Activated CD8-positive, alpha-beta memory T cell treated with anti-CD3 and anti-CD28 coated beads, Interleukin-2, amount 50 U/mL, for 4 hours (primary cell): ENCODE measurements at places on chromosomes 3 and 15.

- DNase-seq = no peak
Observed at GRCh38 chr15:85116066-85116465, 134.4 kb downstream of the PDE8A start.

GRCh38 chr15:24954783-24955530 is at the start of the genes SNRPN and SNURF:
SNRPN (plus strand) TSS chr15:24954987; CDS start chr15:24974454, 19,467 bp downstream.
SNURF (plus strand) TSS chr15:24954987; CDS start chr15:24955049, 62 bp downstream.
- DNase-seq = peak; percentile 65

GRCh38 chr3:177345973-177346503 is 148.8 kb upstream of the TBL1XR1 start:
- DNase-seq = no peak

GRCh38 chr3:149343951-149344350 is 10.5 kb upstream of the TM4SF18 start:
- DNase-seq = no peak

- DNase-seq = no peak
Observed at GRCh38 chr15:64949383-64950186, 37.9 kb downstream of the ANKDD1A start.

DNA sequence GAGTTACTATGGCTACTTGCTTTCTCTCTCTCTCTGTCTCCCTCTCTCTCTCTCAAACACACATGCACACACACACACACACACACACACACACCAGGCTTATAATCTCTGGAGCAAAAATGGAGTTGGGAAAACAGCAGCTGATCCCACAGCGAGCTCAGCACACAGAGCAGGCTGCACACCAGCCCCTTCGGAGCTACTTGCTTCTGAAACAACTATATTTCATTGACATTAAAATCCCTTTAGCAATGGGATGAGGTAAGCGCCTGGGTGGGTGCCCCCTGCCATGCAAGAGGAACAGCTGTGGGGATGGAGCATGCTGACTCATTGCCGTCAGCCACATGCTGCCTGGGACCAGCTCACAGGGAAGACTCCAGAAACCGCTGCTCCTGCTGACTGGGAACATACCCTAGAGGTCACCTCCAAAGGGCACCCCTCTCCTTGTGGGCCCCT is 45.7 kb downstream of the B3GNT5 start:
- no peak for DNase-seq

GRCh38 chr3:157142315-157142714 is 17.6 kb downstream of the CCNL1 start:
- no peak for DNase-seq

DNA sequence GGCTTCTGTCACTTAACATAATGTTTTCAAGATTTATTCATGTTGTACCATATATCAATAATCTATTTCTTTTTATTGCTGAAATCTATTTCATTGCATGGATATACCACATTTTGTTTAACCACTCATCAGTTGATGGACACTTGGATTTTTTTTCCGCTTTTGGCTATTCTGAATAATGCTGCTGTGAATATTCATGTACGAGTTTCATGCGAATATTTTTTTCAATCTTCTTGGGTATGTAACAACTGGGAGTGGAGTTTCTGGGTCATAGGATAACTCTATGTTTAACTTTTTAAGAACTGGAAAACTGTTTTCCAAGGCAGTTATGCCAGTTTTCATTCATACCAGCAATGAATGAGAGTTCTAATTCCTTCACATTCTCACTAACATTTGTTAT is 21.7 kb upstream of the GPR160 start:
- DNase-seq = no peak

- no peak for DNase-seq
Observed at GRCh38 chr15:66894986-66895780, 170.2 kb upstream of the SMAD3 start.

GRCh38 chr3:58085616-58086015 is 77.4 kb downstream of the FLNB start:
- DNase-seq = no peak

DNA sequence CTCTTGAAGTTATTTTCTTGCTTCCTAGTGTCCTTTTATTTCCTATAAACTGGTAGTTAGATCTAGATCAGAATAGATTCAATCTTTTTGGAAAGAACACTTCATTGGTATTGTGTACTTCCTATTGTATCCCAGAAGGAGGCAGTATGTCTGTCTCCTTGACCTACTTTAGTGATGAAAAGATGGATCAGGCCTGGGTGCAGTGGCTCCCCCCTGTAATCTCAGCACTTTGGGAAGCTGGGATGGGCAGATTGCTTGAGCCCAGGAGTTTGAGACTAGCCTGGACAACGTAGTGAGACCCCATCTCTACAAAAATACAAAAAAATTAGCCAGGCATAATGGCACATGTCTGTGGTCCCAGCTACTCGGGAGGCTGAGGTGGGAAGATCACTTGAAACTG is 12.0 kb downstream of the BSN start:
- DNase-seq = no peak

- DNase-seq = no peak
Observed at GRCh38 chr15:29003191-29003839, 117.5 kb downstream of the APBA2 start.

GRCh38 chr15:62348118-62348517 is 183.0 kb upstream of the C2CD4B start:
- no peak for DNase-seq

DNA sequence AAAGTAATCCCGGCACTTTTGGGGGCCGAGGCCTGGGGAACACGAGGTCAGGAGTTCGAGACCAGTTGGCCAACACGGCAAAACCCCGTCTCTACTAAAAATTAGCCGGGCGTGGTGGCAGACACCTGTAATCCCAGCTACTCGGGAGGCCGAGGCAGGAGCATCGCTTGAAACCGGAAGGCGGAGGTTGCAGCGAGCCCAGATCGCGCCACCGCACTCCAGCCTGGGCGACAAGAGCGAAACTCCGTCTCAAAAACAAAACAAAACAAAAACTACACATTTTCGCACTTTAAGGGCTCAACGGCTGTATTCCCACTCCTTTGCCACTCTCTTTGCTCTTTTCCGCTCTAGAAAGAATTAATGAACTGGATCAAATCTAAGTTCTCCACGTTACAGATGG is 763 bp upstream of the TRNT1 start:
- no peak for DNase-seq

DNA sequence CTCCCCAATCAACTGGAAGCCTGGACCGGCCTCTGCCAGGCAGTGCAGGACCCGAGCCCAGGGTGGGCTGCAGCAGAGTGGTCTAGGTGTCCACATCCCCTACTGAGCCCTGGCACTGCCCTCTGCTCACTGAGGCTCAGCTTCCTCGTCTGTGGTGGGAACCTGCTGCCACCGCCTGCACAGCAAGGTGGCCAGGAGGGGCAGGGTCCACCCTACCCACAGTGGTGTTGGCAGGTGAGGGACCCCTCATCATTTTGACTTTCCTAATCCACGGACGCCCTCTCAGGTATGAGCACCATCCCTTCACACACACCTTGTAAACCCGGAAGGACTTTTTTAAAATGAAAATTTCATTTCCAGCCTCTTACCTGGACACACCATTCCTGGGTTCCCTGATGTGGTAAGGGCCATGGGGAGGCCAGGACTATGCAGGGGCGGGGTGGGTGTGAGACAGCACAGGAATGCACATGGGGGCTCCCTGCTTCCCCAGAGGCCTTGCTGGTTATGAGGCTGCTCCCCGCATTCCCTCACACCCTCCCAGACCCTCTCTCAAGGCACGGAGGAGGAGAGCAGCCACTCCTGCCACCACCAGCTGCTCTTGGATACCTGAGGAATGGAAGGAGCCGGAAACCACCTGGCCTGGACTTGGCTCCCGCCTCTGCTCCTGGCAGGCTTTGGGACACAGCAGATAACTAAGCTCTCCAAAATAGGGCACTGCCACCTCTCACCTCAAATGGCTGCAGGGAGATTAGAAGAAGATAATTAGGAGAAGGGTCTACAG is 185.9 kb upstream of the TPM1 start:
- DNase-seq = no peak

- no peak for DNase-seq
Observed at GRCh38 chr3:130950641-130951040, 56.8 kb downstream of the ATP2C1 start.

DNA sequence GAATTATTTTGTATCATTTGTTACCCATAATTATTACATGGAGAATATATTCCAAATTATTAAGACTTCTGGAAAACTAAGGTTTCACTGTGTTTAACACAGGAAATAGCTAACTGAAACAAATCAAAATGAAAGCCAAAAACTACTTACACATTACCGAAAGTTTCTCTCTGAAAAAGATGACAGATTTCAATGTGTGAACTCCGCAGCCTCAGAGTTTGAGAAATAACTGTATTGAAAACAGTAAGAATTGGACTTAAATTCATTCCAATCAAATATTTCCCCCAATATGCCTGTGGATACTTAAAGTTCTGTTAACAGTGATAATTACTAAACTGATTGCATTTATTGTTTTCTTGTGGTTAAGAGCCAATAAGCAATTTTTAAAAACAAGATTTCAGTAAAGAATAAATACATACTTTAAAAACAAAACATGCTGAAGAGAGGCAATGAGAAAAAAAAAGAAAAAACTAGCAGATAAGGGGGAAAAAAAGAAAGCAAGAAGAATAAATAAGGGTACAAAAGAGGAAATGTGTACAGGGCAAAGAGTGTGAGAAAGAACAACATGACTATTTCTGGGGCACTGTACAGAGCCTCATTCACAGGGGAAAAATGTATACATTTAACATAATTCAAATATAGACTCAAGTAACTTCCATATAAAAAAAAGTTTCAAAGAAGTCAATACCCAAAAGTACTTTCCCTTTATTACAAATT is 30.7 kb downstream of the DENND4A start:
- DNase-seq = no peak

DNA sequence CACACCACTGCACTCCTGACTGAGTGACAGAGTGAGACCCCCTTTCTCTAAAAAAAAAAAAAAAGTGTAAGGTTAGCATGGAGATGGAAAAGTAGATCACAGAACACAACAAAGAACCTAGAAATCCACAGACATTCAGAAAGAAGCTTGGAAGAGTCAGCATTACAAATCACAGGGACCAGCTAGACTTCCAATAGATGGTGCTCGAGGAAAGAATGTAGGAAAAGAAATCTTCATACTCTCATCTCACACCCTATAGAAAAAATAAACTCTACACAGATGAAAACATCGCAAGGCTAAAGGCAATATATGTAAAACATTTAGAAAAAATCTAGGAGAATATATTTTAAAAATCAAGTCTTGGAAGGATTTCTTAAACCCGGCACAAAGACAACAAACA is 94.5 kb upstream of the ABHD17C start:
- no peak for DNase-seq

DNA sequence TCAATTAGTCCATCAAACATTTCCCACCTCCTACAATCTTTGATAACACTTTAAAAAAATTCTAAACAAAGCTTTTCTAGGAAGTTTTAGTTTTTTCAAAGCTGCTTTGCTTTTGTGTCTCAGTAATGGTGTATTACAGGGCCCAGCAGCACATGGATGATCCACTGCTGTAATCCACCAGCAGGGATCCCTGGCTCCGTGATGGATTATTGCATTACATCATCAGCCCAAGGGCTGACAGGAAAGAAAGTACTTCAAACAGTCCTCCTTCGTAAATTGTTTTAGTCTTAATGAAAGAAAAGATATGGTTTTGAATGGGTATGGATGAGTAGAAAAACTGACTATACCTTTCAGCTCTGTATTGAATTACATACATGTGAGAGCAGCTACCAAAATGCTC is 688.9 kb upstream of the NAALADL2 start:
- DNase-seq = no peak

- no peak for DNase-seq
Observed at GRCh38 chr15:51341366-51342226, at the start of gene GLDN. GLDN (plus strand) TSS chr15:51341655; CDS start chr15:51341685, 30 bp downstream.

GRCh38 chr3:152345233-152345632 is 76.5 kb downstream of the MBNL1 start:
- no peak for DNase-seq

DNA sequence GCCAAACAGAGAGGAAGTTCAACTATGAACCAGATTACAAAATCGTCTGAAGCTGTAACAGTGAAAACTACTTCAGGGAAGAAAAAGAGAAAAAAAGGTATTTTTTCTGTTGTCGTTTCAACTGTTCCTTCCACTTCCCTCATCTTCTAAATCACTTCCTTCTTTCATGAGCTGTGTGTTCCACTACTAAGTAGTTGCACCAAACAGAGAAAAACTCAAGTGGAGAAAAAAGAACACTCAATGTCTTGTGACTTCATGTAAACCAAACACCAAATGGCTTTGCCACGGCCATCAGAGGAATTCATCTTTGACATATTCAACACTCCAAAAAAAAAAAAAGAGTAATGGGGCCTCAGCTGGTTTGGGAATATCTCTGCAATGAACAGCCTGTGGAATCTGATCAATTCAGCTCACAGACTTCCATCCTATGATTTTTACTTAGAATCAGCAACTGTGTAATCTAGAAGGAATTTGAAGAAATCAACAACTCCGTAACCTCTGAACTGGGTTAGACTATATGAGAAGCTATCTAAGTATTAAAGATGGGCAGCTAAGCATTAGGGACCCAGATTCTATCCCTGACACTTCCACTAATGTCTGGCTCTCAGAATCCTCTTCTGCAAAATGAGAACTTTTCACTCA is 47.5 kb upstream of the RNF7 start:
- DNase-seq = no peak

DNA sequence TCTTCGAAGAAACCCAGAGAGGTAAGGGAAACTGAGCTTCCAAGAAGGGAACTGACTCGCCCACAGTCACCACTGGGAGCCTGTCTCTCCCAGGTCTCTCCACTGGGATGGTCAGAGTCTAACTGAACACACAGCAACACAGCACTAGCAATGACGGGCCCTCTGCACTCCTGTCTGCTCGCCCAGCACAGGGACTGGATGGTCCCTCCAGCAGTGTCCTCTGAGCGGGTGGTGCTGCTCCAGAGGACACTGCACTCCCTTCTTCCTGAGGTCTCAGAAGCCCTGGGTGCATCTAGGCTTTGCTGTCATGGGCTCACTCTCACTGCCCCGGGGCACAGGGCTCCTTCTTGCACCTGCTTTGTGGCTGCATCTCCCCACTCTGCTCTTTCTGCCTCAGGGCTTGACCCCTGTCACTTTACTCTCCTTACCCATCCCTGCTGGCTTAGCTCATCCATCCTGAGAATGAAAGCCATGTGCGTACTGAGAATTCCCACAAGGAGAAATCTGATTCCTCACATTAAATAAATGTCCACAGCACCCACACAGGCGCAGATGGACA is 356.6 kb downstream of the GABRG3 start:
- DNase-seq = no peak

DNA sequence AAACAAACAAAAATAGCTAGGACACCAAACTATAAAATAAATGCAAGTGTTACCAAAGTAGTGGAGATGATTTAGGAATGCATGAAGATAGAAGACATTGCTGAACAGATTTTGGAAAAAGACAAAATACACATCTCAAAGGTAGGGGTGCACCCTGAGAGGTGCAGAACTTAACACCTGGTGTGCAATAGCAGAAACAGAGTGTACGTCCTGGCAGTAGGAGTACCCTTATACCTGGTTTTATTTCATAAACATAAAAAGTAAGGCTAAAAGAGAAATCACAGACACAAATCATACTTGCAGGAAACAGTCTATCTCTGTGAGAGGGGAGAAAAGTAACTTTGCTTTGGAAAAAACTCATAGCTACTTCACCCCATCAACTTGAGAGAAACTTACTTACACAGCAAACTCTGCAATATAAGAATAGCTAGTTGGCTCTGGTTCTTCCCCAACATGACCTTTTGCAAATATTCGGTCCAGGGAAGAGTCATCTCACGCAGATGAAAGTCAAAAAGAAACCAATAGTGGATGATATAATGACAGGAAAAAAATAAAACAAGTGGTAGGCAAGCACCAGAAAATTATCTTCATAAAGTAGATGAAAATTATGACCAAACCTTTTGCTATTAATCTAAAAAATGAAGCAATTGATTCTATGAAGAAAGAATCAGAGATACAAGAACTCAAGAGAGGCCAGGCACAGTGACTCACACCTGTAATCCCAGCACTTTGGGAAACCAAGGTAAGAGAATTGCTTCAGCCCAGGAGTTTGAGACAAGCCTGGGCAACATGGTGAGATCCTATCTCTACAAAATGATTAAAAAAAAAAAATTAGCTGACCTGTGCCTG is 108.9 kb upstream of the BNIP2 start:
- no peak for DNase-seq
